Stimulated activated CD4-positive, alpha-beta T cell treated with anti-CD3 and anti-CD28 coated beads, Interleukin-1b, Interleukin-23, amount 100 ng/mL, for 1 hour (primary cell): ENCODE measurements at places on chromosomes 7 and 10.

- no peak for DNase-seq
These were observed 285.7 kb downstream of the RPS24 start for GRCh38 chr10:78319371-78319770.

- DNase-seq: no peak
These were observed 213.1 kb downstream of the ELFN1 start for GRCh38 chr7:1883031-1883761.

- DNase-seq: no peak
These were observed 14.1 kb downstream of the MICU1 start for GRCh38 chr10:72611783-72612182.

- DNase-seq: peak; percentile 19
These were observed 22.8 kb downstream of the RGR start for GRCh38 chr10:84267503-84268126.

DNA sequence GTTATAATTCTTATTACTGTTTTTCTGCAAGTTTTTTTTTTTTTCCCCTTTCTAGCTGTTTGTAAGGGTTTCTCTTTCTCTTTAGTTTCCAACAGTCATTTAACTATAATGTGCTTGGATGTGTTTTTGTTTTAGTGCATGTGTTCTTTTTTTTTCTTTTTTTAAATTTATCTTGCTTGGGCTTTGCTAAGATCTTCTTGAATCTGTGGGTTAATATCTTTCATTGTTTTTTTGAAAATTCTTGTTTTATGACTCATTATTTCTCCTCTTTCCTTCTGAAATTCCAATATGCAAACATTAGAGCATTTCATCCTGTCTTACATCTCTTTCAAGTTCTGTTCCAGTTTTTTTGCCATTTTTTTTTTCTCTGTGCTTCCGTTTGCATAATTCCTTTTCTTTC, 5.7 kb upstream of the HK1 start:
- DNase-seq: no peak

DNA sequence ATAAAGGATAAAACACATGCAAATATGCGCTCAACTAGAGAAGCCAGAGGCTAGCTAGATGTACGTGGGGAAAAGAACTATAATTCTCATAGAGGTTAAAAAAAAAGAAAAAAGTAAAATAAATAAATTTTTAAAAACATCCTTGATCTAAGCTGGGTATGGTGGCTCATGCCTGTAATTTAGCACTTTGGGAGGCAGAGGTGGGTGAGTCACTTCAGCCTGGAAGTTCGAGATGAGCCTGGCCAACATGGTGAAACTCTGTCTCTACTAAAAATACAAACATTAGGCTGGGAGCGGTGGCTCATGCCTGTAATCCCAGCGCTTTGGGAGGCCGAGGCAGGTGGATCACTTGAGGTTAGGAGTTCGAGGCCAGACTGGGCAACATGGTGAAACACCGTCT, 18.6 kb upstream of the HSPA12A start:
- no peak for DNase-seq

DNA sequence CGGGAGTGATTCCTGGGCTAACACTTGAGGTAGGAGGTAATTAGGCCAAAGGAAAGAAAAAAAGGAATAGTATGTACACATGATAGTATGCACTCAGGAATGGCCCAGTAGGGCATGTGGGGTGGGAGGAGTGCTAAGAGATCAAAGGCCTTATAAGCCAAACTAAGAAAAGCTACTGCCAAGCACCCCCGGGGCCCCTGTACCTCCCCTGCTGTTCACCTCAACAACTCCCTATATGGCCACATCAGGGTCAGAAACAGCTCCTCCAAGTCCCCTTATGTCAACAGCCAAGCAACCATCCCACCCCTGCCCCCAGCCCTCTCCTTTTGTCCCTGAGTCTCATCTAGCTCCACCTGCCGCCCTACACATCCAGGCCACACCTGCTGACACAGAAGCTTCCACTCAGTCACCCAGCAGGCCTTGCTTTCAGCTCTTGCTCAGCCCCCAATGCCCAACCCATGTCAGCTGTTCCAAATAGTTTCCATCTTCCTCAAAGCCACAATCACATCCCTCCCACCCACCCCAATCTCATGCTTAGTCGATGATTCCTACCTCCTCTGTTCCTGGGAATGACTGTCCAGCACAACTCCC, 80.2 kb downstream of the SORBS1 start:
- no peak for DNase-seq

DNA sequence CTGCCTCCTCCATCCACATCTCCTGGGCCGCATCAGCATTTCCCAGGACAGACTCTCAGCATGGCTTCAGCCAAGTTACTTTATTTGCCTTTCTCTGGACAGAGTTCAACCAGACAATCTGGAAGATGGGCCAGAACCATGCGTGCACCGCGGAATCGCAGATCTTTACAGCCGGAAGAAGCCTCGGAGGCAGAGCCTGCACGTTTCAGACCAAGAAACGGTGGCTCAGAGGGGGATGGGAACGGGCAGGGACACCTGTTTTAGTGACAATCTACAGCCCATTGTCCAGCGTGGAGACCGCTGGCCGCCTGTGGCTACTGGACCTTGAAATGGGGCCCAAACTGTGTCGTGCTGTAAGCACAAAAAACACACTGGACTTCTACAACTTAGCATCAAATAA, 3.5 kb downstream of the VIPR2 start:
- DNase-seq: no peak

DNA sequence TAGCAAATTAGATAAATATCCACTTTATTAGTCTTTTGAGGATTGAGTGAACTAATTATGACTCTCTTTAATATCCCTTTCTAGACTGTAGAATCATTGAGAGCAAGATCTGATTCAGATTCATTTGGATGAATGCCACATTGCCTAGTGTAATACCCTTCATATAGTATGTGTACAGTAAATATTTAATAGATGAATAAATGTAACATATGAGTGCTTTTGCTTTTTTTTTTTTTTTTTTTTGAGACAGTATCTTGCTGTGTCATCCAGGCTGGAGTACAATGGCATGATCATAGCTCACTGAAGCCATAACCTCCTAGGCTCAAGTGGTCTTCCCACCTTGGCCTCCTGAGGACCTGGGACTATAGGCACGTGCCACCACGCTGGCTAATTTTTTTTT, 14.8 kb downstream of the SAMD8 start:
- no peak for DNase-seq

DNA sequence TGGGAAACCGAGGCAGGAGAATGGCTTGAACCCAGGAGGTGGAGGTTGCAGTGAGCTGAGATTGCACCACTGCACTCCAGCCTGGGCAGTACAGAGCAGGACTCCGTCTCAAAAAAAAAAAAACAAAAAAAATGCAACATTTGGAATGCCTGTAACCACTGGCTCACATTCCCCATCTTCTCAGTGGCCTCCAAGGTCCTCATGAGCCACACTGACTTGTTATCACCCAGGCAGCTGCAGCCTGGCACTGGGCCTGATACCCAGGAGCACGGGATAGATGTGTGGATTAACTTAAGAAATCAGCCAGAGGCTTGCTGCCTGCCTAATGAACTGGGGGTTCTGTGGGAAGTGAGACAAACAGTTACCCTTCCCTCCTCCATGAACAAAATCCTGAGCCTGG, 23.0 kb downstream of the JCAD start:
- no peak for DNase-seq

- DNase-seq: no peak
These were observed 153.0 kb downstream of the GNAI1 start for GRCh38 chr7:80287400-80288174.

DNA sequence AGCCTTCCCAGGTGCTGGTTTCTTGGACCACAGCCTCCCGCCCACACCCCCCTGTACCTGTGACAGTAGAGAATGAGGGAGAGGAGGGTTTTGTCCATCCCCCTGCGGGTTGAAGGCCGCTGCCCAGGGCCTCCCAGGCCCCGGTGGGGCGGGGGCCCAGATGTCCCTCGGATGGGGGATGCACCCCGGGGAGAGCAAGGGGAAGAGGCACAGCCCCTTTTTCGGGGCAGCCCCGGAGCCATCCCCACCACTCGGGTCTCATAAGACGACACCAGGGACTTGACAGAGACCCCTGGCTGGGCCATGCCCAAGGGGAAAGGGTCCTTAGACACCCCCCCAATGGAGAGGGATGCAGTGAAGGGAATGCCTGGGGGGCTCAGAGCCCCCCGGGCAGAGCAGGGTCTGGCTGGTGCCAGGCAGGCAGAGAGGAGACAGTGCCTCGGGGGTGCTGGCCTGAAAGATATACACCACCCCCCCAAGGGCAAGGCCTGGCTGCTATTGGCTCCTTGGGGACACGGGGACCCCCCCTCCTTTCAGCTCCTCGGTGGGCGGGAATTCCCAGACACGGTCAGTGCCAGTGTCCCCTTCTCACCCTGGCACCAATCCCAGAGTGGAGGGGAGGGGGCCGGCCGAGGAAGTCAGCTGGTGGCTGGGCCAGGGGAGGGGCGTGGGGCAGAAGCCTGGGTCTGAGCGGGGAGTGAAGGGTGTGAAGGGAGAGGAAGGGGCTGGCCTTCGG, 3.7 kb upstream of the SPACDR start:
- DNase-seq: no peak

GRCh38 chr10:98224509-98224908, 43.5 kb downstream of the LOXL4 start:
- DNase-seq: no peak

- DNase-seq: no peak
These were observed 18.6 kb downstream of the AKR1C2 start for GRCh38 chr10:4984971-4985594.

- no peak for DNase-seq
These were observed 27.9 kb downstream of the KAZALD1 start for GRCh38 chr10:101089520-101090299.

DNA sequence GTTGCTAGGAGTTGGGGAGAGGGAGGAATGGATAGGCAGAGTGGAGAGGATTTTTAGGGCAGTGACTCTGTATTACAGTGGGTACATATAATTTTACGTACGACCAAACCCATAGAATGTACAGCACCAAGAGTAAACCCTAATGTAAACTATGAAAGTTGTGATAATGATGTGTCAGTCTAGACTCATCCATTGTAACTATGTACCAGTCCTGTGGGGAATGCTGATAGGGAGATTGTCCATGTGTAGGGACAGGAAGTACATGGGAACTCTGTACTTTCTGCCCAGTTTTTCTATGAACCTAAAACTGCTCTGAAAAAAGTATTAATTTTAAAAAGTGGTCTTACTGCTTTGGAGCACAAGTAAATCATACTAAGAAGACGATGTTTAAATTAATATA, 441.8 kb downstream of the AUTS2 start:
- no peak for DNase-seq

- DNase-seq: no peak
These were observed 149.1 kb downstream of the MAPK8 start for GRCh38 chr10:48455392-48456151.

GRCh38 chr10:102185811-102186527, 33.8 kb downstream of the NOLC1 start:
- no peak for DNase-seq

- no peak for DNase-seq
These were observed 598.3 kb upstream of the GHITM start for GRCh38 chr10:83541046-83541445.

DNA sequence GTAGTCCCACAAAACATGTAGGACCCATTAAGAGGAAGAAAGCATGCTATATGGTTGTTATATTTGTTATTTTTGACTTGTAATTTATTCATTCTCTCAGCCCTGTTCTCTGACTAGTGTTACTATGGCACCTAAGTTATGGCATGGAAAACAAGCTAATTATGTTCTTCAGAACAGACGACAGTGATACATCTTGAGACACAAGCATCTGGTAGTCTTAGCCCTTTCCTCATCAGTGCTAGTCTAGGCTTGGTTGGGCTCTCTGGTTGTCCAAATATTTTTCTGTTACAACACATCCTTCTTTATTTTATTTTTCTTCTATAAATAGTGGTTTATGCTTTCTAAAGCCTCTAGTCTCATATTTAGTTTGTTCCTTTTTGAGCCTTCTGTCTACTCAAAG, 308.3 kb upstream of the KAT6B start:
- no peak for DNase-seq

GRCh38 chr10:129864601-129865126, 99.4 kb downstream of the EBF3 start:
- DNase-seq: no peak

- no peak for DNase-seq
These were observed 164.7 kb upstream of the PLXDC2 start for GRCh38 chr10:19651549-19651948.

DNA sequence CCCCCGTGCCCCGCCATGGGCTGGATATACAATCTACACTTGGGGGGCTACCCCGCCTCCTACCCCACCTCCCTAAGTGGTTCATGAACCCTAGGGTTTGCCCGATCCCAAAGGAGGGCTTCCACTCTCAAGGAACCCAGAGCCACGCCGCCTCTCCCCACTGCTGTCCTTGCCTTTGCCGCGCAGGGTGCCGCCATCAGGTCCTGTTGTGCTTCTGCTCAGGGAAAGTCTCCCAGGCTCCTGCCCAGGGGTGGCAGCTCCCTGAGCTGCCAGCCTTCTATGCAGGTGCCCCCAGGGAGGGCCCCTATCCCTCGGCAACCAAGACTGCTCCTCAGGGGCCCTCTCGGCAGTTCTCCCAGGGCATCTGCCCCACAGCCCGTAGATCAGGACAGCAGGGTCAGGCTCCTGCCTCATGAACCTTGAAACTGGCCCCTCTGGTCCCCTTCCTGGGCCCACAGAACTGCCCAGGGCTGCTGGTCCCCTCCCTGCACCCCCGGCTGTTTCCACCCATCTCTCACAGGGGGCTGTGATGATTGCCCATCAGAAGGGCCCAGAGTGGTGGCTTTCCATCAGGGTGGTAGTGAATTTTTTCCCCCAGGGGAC, 13.0 kb upstream of the PCBD1 start:
- no peak for DNase-seq
